Hindlimb muscle (tissue), 1 donor: ENCODE measurements at places on chromosomes 6 and 20. TPM values are rescaled to one million over a fixed set of nuclear protein-coding genes. Genes with fewer than 3 reads are reported as not detected.

- no peak for DNase-seq
Observed at GRCh38 chr6:41769376-41769775, 10.3 kb downstream of the FRS3 start.

DNA sequence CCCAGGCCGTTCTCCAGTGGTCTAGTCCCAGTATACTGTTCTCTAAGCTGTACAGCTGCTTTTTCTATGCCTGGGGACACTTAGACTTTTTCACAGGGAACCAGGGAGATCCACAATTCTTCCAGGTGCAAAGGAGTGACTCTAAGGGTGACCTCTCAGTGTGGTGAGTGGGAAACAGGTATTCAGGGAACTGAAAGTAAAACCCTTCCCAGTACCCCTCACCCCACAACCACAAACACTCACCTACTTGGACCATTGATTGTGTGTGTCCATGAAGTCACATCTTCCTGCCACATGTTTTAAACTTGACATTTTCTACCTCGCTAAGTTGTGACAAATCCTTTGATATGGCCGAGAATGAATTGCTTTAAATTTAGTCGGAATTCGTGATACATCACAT lies 183.6 kb downstream of the CLIC5 start:
- no peak for DNase-seq

Gene SCUBE3
- polyA plus RNA-seq: 1.1 TPM

- no peak for DNase-seq
Observed at GRCh38 chr6:96889146-96889545, 8.5 kb downstream of the NDUFAF4 start.
